Memory B cell (primary cell): ENCODE measurements at places on chromosomes 4 and X.

DNA sequence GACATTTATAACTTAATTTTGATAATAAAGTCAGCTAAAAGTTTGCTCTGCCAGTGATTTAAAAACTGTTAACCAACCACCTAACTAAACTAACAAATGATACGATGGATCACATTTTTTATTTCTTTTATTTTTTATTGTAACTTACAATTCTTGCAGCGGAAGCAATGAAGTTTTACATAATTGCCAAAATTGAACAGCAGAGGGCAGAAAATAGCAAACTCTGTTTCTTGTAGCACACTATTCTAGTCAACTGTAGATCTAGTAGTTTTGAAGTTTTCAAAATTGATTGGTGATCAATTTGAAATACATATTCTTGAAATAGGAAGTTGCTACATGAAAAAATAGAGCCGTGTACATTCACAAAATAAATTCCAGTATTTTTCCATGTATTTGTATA lies 2.8 kb upstream of the GRIA2 start:
- no peak for DNase-seq

GRCh38 chr4:6991771-6992557 lies 51.2 kb upstream of the TADA2B start:
- no peak for DNase-seq

DNA sequence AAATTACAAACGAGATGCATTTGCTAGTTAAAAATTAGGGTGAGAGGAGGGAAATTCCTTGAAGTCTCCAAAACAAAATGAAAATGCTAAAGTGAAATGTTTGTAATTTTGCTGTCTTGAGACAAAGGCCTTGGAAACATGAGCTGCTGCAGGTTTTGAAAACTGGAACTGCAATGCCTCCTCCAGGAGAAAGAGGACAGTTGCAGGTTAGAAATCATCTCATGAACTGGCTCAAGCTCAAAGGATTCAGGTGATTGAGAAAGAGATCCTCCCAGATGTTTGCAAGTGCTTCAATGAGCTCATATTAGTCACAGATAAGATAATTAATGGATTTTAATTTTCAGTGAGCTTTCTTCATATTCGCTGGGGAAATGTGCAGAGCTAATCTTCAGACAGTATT lies 32.4 kb downstream of the SMPX start:
- DNase-seq = no peak

GRCh38 chr4:56424697-56425514 lies 10.5 kb downstream of the PPAT start:
- DNase-seq = peak; percentile 37

DNA sequence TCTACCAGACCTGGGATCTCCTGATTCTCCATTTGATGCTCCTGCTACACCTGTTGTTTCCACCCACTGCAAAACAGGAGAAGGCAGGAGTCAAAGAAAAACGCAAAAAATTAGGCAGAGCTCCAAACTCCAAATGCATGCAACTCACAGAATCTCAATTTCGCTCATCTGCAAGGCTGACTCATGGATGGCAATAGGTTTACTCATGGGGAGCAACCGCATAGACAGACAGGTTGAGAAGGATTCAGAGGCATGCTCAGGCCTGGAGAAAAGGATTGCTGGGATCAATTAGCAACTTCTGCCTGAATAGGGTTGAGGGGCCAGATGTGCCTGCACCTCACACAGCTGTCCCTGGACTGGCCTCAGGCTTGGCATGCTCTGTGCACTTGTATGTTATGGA lies 231.0 kb downstream of the LDB2 start:
- no peak for DNase-seq

DNA sequence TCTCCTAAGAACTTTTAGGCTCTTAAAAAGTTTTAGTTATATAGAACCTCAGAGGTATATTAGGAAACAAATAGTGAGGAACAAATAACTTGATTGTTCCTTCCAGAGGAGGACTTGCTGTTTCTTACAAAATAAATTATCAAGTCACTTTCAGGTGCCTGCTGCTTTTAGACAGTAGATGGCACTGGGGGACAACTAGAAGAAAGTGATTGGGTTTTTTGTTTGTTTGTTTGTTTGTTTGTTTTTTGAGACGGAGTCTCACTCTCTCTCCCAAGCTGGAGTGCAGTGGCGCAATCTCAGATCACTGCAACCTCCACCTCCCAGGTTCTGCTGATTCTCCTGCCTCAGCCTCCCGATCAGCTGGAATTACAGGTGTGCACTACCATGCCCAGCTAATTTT lies 35.4 kb upstream of the CDKL5 start:
- DNase-seq = no peak

DNA sequence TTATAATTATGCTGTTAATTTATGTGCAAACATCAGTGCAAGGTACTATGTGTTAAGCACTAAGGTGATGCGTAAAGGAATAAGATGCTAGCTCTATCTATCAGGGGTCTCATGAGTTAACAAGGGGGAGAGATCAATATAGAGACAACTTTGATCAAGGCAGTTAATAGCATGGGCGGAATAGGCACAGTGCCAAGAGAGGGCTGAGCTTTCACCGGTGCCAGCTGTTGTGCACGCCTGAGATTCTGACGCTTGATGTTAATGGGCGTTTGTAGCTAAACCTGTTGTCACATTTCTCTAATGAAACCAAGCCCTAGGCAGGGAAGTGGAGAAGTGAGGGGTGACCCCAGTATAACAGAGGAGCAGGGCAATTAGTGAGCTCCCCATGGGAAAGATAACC lies 86.0 kb upstream of the NMU start:
- no peak for DNase-seq

GRCh38 chrX:151970661-151971060 lies 3.8 kb downstream of the GABRE start:
- no peak for DNase-seq

DNA sequence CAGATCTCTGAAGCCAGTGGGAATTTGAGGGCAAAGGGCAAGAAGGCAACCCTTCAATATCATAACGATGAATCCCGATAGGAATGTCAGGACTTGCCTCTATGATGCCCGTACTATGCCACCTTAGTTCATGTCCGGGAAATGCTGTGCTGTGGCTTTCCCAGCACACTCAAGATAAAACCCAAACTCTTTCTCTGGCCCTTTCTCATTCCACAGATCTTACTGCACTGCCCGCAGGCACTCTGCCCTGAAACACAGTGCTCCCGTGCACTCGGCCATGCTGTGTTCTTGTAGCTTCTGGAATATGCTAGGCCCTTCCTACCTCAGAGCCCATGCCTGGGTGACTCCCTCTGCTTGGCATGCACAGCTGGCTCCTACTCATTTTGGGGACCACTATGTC lies 26.3 kb downstream of the SORCS2 start:
- no peak for DNase-seq

- DNase-seq = no peak
Measured at GRCh38 chr4:47744253-47744652, 93.6 kb downstream of the CORIN start.

- DNase-seq = no peak
Measured at GRCh38 chr4:78642934-78643333, 91.4 kb downstream of the ANXA3 start.

GRCh38 chr4:90357117-90357710 lies 230.0 kb downstream of the CCSER1 start:
- DNase-seq = no peak

GRCh38 chr4:7590189-7590588 lies 155.5 kb upstream of the PSAPL1 start:
- no peak for DNase-seq

DNA sequence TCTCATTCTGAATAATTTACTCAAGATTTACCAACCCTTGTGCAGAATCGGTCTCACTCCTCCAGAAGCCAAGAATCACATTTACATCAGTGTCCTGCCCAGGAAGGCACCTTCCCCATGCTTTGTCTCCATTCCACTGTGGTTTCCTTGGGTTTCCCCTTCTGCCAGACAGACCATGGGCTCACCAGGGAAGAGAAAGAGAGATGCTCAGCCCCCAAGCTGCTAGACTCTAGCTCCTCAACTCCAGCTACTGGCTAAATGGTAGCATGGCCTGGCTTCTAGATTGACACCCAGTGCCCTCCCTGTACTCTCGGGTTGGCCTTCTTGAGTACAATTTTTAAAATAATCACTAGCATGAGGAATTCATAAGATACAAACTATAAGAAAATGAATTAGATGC lies 12.9 kb downstream of the TLR10 start:
- DNase-seq = no peak

GRCh38 chrX:48890296-48890925 lies 7.2 kb downstream of the TIMM17B start:
- no peak for DNase-seq

- no peak for DNase-seq
Measured at GRCh38 chr4:37653601-37654000, 32.6 kb downstream of the RELL1 start.

DNA sequence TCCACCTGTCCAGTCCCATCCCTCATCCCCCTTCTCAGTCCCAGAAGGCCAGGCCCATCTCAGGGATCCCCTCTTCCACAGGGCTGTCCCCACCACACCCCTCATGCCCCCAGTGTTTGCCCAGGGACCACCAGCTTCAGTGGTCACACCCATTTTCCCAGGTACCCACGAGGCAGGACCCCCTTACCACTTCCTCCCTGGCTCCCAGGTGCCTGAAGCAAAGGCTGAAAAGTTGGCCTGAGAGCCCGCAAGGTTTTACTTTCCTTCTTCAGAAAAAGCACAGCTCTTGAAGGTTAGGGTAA lies 7.8 kb downstream of the TMEM271 start:
- no peak for DNase-seq

DNA sequence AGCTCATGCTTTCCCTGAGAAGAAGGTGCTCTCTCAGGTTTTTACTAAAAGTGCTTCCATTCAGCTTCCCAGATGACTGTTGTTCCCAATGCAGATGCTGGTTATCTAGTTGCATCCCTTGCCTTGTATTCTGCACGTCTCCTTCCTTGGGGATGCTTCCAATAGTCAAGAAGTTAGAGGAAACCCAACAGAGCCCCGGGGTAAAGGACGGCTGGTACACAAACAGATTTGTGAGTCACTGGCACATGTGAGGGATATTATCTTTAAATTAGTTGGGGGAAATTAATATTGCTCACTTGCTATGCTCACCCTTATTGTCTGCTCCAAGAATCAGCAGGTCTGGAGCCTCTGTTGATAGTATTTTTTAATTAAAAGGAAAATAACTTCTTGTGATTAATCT lies 465.2 kb upstream of the BOD1L1 start:
- DNase-seq = no peak

GRCh38 chrX:92213786-92214185 lies 434.6 kb downstream of the PCDH11X start:
- DNase-seq = no peak

DNA sequence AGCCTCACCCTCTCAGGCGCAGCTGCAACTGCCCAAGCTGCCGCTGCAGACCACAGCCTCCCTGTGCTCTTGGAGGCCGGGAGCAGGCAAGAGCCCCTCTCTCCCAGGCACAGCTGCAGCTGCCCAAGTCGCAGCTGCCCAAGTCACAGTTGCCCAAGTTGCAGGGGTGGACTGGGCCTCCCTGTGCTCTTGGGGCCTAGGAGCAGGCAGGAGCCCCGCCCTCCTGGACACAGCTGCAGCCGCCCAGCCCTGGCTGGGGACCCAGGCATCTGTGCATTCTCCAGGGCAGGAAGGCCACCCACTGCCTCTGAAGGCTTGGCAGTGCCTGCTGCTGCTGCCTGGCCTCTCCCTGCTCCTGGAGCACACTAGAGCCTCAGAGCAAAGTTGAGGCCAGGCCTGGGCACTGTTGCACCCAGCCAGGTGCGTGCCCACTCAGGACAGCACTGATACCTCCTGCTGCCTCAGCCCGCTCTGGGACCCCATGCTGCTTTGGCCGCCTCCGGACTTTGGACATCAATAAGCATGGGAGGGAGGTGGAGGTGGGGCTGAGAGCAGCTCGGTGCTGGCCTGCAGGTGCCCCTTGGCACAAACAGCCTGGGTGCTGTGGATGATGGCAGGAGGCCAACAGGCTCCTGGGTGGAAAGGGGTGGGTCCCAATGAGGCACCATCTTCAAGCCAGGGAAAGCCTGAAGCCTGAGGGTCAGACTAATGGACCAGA lies 247.5 kb downstream of the PDGFC start:
- DNase-seq = no peak

DNA sequence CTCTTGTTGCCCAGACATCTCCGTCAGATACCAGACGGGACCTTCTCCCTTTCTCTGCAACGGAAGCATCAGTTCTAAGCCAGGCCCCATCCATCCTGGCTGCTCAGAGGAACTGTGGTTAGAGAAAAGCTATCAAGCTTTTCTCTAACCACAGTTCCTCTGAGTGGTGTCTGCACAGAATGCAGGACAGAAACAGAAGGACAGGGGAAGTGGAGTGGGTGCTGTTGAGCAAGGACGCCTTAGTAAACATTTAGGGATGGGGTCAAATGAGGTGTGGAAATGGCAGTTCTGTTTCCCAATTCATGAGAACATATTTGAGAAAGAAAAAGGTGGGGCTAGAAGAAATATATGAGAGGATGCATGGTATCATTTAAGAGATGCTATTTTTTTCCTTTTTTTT lies 283.8 kb downstream of the CRLF2 start:
- DNase-seq = no peak

- no peak for DNase-seq
Measured at GRCh38 chr4:145099653-145100052, 1.5 kb downstream of the ABCE1 start.

DNA sequence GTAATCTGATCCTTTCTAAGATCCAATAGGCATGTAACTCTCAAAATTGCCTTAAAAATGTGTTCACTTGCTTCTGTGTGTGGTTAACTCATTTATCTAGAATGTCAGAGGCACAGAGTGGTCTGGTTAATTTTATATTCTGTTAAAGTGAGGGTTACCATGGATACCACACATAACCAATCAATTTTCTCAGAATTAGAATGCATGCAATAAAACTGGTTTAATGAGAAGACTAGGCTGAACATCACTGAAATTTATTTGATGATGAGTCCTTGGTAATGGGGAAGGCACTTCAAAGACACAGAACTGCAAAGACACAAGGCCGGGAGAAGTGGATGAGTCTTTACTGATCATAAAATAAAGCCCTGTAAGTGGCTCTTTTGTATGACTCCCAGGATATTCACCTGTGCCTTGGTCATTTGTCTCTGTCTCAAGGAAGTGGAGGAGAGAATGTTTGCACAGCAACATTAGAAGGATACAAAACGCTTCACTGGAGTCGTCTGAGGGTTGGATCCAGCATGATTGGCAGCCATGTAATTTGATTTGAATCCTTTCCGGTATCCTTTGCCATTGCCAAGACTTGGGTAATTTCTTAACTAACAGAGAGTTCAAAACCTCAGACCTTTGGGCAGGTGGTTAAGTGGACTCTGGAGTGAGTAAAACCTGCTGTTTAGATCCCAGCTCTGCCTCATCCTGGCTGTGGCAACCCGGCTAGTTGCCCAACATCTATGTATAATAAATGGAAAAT lies 94.0 kb upstream of the RBPJ start:
- DNase-seq = no peak

GRCh38 chrX:25531096-25531495 lies 515.3 kb upstream of the ARX start:
- DNase-seq = no peak
